ENCODE measurements at places on chromosomes 5 and 9.

GRCh38 chr9:35537913-35538312, 48.0 kb downstream of the RUSC2 start:
- DNase-seq: no peak

DNA sequence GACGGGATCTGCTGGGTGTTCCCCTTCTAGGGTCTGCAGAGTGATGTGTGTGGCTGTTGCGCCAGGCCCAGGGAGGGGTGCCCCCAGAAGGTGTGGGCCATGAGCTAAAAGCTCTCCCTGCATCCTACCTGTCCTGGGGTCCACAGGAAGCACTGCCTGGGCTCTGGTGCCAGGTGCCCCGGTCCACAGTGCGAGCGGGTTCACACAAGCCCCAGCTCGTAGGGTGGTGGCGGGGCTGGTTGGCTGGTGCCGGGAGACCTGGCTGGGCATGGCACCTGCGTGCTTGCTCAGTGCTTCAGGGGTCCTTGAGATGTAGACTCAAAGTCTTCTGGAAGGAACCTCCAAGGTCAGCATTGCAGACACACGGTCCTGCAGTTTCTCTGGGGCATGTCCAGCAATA, 25.5 kb downstream of the ASS1 start:
- DNase-seq: no peak

- no peak for DNase-seq
Measured at GRCh38 chr9:136481558-136481957, 1.3 kb downstream of the SEC16A start.

- no peak for DNase-seq
Measured at GRCh38 chr9:13993632-13994185, 320.2 kb downstream of the NFIB start.

DNA sequence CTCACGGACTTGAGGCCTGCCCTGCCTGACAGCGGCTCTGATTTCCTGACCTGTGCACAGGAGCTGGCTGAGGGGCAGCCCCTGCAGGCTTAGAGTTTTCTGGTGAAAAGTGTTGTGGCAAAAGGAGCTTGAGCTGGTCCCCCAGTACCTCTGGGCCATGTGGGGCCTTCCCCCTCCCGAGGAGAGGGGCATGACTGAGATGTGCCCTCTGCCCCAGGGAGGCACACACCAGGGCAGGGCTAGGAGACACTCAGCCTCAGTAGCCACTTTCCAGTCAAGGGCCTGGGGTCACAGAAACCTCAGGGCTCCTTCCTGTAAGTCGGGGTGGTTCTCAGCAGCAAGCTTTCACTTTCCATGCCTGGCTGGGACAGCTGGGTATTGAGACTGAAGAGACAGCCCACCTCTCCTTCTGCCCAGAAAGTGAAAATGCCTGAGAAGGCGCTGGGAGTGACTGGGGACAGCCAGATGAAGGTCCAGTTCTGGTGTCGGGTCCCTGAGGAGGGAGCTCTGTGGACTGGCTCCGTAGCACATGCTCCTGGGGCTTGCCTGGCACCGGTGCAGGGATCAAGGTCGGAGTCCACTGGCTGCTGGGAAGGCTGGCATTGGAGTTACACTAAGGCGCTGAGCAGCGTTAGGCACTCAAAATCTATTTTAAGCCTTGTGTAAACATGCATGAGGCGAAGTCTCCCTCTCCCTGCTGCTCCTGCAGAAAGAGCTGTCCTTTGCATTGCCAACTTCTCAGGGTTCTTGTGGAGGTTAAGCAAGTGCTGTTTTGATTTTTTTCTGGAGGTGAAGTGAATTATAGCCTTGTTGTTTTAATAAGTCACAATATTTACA, 394.9 kb downstream of the GADD45G start:
- peak; percentile 78 for DNase-seq

DNA sequence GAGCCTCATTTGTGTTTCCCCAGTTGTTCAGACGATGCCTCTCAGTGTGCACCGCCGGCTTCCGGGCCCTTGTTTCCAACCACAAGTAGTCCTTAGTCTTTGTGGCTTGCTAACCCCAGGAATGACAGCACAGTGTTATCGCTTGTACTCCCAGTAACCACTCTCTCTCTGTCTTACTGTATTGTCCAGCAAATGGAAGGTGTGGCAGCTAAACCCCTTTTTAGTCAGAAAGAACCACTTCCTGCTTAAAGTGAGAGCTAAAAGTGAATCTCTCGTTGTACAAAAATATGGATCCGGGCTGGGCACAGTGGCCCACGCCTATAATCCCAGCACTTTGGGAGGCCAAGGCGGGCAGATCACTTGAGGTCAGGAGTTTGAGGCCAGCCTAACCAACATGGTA, 61.3 kb downstream of the ENC1 start:
- peak; percentile 72 for DNase-seq

GRCh38 chr5:62691946-62692345, 113.3 kb downstream of the LRRC70 start:
- no peak for DNase-seq

GRCh38 chr5:30878746-30879145, 314.7 kb upstream of the CDH6 start:
- no peak for DNase-seq

DNA sequence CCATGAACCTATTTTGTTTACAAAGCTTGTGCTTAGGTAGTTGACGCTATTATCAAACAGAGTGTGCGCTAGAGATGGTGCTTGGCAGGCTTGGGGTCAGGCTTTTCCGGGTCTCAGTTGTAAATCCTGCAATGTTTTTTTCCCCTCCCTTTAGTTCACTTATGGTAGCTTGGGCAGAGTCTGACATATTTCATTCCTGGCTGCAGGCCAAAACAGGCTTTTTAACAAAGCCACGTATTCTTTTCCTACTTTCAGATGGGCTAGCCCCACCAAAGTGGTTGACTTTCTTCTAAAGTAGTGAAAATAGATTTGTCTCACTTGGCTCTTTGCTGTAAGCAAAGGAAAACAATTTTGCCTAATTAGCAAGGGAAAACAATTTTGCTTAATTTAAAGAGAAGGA, 58.0 kb upstream of the FBN2 start:
- no peak for DNase-seq

Measured in activated CD8-positive, alpha-beta memory T cell treated with anti-CD3 and anti-CD28 coated beads, Interleukin-2, amount 50 U/mL, for 48 hours (primary cell).